ENCODE measurements at places on chromosomes 3 and 15.

- DNase-seq: no peak
Observed at GRCh38 chr15:43966646-43967045, 139.8 kb downstream of the WDR76 start.

DNA sequence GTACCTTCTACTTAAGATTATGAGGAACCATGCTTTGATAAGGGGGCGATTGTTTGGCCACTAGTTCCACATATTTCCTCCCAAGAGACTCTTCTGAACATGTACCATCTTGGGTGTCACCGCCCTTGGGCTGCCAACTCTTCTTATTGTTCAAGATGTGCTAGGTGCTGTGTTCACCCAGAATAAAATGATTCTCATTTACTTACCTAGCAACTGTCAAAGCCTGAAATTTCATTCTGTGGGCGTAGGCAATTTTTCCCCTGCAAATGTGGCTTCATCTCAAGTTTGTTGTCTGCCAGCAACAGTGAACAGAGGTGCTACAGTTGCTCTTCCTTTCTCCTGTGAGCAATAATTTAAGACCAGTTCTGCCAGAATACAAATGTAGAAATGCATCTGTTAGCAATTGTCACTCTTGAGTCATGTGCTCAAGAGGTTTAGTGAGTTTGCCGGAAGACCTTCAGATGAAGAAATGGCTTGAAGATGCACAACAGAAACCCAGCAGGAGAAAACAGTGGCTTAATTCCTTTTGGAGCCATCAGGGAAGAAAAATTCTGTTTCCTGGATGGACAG, 41.3 kb upstream of the RARB start:
- no peak for DNase-seq

- DNase-seq: no peak
Observed at GRCh38 chr15:59354417-59355031, 18.1 kb downstream of the MYO1E start.

DNA sequence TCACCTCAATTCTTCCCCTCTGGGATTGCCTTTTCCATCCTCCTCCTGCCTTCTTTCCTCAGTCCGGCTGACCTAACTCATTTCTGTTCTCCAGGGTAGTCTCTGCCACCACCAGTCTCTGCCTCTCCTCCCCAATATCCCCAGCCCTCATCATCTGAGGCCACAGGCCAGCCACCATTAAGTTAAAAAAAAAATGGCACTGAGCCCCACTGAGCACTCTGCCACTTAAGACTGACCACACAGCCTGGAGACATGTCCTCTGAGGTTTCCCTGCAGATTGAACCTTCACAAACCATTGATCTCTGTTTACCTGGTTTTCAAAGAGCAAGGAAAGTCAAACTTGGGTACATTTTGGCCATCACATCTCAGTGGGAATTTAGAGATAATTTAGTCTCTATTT, 13.6 kb downstream of the LRRC2 start:
- no peak for DNase-seq

- DNase-seq: no peak
Observed at GRCh38 chr3:157427901-157428300, 8.7 kb upstream of the PTX3 start.

- no peak for DNase-seq
Observed at GRCh38 chr3:106381286-106381938, 512.6 kb upstream of the CBLB start.

- DNase-seq: no peak
Observed at GRCh38 chr3:181896605-181897004, 184.9 kb downstream of the SOX2 start.

DNA sequence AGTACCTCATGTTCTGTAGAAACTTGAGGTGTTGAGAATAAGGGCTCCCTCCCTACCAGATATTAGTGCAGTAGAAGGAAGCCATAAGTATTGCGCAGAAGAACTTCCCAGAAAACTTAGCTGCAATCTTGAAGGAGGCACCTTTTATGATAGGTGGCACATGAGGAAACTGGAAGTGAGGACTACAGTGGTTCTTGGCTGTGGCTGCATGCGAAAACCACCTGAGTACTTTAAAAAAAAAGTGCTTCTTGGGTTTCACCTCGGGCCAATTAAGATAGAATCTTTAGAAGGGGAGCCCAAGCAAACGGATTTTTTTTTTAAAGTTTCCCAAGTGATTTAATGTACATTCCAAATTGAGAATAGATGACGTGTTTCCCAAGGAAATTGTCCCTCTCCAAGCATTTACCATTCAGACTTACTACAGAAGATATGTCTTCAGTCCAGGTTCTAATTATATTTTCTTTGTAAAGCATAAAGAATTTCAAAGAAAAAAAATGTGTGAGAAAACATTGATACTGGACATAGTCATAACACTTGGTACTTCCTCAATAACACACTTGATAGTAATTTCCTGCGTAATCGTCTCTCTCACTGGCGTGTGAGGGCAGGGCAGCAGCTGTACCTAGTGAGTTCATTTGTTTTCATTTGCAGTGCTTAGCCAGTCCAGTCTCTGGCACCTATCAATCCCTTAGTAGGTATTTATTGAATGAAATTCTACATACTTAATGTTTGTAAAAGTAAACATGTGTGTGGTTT, 12.3 kb upstream of the NR1I2 start:
- no peak for DNase-seq

GRCh38 chr15:47964229-47964628, 156.6 kb upstream of the SLC24A5 start:
- DNase-seq: no peak

GRCh38 chr15:35111861-35112260, 26.8 kb upstream of the NANOGP8 start:
- no peak for DNase-seq

DNA sequence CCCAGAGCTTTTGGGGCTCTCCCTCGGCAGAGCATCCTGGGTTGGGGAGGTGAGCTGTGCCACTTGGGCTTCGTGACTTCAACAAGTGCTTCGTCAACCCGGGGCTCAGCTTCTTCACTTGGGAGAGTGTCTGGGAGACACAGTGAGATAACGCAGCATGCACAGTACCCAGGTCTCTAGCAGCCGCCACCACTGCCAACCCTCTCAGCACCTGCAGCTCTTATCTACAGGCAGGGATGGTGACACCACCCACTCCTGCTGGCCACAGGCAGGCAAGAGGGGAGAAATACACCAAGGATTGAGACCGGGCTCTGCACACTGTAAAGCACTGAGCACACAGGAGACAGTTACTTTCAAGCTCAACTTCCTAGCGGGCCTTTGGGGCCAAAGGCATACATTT, 11.6 kb downstream of the TKT start:
- DNase-seq: no peak

- peak; percentile 11 for DNase-seq
Observed at GRCh38 chr15:77420610-77421369, at the start of gene HMG20A. HMG20A (plus strand) TSS chr15:77420888; CDS start chr15:77458408, 37,520 bp downstream.

GRCh38 chr3:37457378-37458065, 283.1 kb upstream of the LRRFIP2 start:
- no peak for DNase-seq

GRCh38 chr3:17402442-17402841, 340.0 kb downstream of the TBC1D5 start:
- DNase-seq: no peak

GRCh38 chr15:82798531-82799166, 7.2 kb downstream of the FSD2 start:
- no peak for DNase-seq

GRCh38 chr15:62426387-62426956, 261.4 kb upstream of the C2CD4B start:
- no peak for DNase-seq

- DNase-seq: no peak
Observed at GRCh38 chr3:156826896-156827882, 1.0 kb downstream of the LEKR1 start.

- no peak for DNase-seq
Observed at GRCh38 chr3:134859341-134859740, 64.3 kb downstream of the EPHB1 start.

GRCh38 chr15:27743638-27744037, 355.5 kb downstream of the OCA2 start:
- DNase-seq: no peak

DNA sequence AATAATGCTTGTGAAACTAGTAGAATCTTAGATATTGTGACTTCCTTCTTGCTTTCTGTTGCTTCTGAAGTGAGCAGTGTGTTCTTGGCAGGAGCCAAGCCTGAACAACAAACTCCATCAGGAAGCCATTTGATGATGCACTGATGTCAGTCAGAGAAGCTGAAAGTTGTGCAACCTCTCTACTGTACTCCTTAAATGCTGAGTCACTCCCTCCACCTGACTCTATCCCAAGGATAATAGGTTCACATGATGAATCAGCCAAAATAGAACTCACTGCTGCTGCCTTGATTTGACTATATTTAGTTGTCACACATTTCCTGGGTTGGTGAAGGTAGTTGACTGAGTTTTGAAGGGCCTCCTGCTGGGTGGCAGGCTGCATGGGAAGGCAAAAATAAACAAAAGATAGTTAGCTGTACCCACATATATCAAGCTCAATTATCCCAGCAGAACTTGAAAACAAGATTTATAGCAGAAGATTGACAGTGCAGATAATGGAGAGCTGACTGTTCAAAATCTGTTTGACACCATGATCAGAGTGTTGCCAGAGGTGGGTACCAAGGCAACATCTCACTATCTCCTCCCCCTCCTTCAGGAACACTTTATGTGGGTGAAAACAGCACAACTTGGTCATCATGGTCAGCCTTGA, 328.4 kb upstream of the DPH6 start:
- DNase-seq: no peak

DNA sequence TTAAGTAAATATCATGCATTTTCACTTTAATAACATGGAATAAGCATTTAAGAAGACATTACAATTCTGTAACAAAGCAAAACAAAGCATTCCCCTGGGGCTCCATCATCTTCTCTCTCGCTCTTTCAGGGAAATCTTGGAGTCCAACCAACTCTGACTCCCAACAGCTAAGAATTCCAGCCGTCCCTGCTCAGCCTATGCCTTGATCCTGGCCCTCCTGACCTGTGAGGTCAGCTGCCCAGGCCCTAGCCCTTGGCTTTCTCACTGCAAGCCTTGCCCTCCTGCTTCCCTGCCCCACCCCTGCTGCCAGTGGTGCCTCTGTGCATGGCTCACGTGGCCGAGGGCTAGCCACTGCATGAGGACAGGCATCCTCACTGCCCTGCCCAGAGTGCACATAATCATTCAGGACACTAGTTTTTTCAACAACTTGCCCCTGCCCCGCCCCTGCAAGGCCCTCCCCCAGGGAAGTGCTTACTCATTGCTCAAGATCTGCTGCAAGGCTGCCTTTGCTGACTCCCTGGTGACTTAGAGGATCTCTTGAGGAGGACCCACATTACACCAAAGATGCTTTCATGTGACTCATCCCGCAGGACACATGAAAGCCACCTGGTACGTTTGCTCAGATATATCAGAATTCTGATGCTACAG, 37.6 kb downstream of the MTMR10 start:
- no peak for DNase-seq

DNA sequence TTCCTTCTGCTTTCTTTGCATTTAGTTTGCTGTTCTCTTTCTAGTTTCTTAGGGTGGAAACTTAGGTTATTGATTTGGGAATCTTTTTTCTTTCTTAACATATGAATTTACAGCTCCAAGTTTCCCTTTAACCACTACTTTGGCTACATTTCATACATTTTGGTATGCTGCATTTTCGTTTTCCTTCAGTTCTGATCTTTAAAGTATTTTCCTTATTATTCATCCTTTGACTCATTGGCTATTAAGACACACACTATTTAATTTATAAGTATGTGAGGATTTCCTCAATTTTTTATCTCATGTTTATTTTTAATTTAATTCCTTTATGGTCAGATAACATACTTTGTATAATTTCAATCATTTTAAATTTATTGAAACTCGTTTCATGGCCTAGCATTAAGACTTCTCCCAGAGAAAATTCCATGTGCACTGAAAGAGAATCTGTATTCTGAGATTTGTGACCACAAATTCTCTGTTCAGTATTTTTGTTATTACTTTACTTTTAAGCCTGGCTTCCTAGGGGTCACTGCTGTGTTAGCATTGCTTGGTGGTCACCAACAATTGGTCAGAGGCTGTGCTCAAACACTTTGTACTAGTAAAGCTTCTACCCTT, 87.7 kb downstream of the CFAP20DC start:
- DNase-seq: no peak

- no peak for DNase-seq
Observed at GRCh38 chr3:183875411-183875810, 9.3 kb downstream of the PARL start.

GRCh38 chr3:108983051-108983450, 29.4 kb upstream of the GUCA1C start:
- DNase-seq: no peak

GRCh38 chr3:39127269-39127907, 19.9 kb downstream of the TTC21A start:
- no peak for DNase-seq
